Activated naive CD8-positive, alpha-beta T cell treated with anti-CD3 and anti-CD28 coated beads, Interleukin-2, amount 50 U/mL, for 24 hours (primary cell): ENCODE measurements at places on chromosomes 6 and 20.

DNA sequence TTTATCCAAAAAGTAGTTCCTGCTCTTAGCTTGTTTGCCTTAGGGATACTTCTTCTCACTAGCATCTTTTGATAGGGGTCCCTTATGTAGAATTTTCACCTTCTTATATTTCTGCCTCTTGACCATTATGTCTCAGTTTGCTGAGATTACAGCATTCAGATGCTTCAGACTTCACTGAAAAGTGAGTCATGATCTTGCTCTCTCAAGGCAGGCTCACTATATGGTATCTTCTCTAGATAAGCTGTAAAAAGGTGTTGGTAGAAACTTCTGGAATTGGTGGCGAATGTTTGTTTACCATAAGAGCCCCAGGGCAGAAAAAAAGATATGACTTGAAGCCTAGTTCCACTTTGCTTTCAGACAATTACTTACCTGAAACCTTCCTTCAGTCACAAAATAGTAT is 19.7 kb downstream of the GTPBP2 start:
- no peak for DNase-seq
- H3K4me3 ChIP-seq: no peak overlapping the region
- H3K27ac ChIP-seq: no peak overlapping the region
- peaks cover 42% of the 10 kb centered on the region for H3K36me3 ChIP-seq

DNA sequence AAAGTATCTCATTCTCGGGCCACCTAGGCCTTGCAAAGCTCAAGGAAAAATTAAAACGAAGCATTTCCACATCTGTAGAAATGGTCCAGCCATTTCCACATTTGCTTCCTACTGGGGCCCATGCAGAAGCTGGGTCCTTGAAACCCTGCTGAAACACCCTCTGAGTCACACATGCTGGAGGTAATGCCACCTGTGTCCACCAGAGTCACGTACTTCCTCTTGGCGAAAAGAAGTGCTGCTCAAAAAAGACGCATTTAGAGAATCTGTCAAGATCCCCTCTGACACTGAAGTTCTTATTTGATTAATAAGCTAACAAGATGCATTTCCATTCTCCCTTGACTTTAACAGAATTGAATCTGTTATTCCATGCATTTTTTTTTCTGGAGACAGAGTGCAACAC is 423.2 kb downstream of the PREX1 start:
- no peak overlapping the region for H3K4me3 ChIP-seq
- H3K4me1 ChIP-seq: peaks cover 7% of the 10 kb centered on the region
- DNase-seq: no peak
- no peak overlapping the region for H3K27ac ChIP-seq
- H3K36me3 ChIP-seq: no peaks in the 10 kb centered on the region

GRCh38 chr20:4303136-4303535 is 287.8 kb upstream of the RNF24 start:
- no peak overlapping the region for H3K4me3 ChIP-seq
- H3K36me3 ChIP-seq: no peaks in the 10 kb centered on the region
- H3K27ac ChIP-seq: no peak overlapping the region
- no peaks in the 10 kb centered on the region for H3K4me1 ChIP-seq
- DNase-seq: no peak
- H3K27me3 ChIP-seq: peaks cover 13% of the 10 kb centered on the region

DNA sequence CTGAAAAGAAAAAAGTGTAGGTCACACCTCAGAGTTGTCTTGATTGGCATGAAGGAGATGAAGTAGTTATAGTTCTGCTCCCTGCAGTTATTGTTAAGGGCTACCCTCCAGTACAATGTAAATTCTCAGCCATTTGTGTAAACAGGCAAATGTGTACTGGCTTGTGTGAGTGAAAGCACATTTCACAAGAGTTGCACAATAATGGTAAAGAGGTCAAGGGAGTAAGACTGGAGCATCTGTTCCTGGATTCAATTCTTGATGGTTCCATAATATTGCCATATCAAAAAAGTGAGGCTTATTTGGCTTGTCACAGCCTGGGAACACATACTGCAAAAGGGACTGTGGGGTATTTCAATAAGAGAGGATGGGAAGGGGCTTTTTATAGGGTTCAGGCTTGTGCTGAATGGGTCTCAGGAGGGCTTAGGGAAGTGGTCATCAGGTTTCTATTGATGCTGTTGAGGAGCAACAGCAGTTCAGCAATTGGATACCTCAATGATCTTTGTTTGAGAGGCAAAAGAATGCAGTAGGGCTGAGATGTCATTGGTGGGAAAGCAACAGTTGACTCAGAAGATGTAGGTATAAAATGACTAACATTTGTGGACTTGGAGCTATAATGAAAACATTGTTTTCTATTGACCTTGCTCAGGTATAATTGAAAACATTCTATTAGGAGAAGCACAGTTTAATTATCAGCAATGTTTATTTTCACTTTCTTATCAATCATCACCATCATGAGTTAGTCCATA is 402.6 kb downstream of the BCKDHB start:
- H3K4me3 ChIP-seq: no peak overlapping the region
- DNase-seq: no peak
- H3K27me3 ChIP-seq: no peaks in the 10 kb centered on the region
- no peak overlapping the region for H3K27ac ChIP-seq
